ENCODE measurements at places on chromosomes 11 and 22.

GRCh38 chr22:42966497-42966896 lies 48.5 kb downstream of the PACSIN2 start:
- no peak overlapping the region for H3K4me3 ChIP-seq
- peaks cover 61% of the 10 kb centered on the region for H3K4me1 ChIP-seq
- no peak for DNase-seq

- peaks cover 9% of the 10 kb centered on the region for H3K27me3 ChIP-seq
- H3K4me1 ChIP-seq, result peaks cover 13% of the 10 kb centered on the region
- DNase-seq, result peak; percentile 66
- peaks cover 3% of the 10 kb centered on the region for H3K36me3 ChIP-seq
- H3K27ac ChIP-seq, result no peak overlapping the region
Observed at GRCh38 chr11:77471558-77472193, 2.2 kb downstream of the PAK1 start.

GRCh38 chr22:31313366-31314147 lies 21.3 kb upstream of the PIK3IP1 start:
- peaks cover 12% of the 10 kb centered on the region for H3K36me3 ChIP-seq
- peak; percentile 87 for DNase-seq
- H3K4me1 ChIP-seq, result peaks cover 27% of the 10 kb centered on the region

DNA sequence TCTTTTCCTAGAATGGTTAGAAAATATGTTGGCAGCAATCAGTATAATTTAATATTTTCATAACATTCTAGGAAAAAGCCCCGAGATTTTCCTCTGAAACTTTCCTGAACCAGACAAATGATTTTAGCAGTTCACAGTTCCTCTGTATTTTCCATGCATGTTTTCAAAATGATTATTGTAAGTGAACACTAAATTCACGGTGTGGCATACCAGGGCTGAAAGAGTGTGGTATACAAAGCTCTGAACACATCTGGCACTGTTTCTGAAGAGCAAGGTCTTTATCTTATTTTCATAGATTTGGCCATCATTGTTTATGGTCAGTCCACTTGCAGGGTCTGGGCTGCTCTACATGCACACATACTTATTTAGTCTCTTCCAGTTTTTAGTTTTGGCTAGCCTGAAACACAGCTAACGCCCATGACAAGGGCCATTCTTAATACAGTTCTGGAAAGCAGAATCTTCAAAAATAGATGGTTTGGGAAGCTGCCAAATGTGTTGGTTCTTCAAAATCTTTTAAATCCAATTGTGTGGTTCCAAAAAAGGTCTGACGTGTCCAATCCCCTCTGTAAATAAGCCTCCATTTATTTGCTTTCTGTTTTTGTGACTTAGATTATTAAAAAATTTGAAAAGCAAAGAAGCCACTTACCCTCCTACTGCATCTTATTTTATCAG lies 7.9 kb upstream of the GAB2 start:
- no peak overlapping the region for H3K4me3 ChIP-seq
- DNase-seq, result no peak
- H3K27me3 ChIP-seq, result peaks cover 12% of the 10 kb centered on the region
- H3K27ac ChIP-seq, result no peak overlapping the region
- peaks cover 19% of the 10 kb centered on the region for H3K4me1 ChIP-seq
- peaks cover 8% of the 10 kb centered on the region for H3K36me3 ChIP-seq

DNA sequence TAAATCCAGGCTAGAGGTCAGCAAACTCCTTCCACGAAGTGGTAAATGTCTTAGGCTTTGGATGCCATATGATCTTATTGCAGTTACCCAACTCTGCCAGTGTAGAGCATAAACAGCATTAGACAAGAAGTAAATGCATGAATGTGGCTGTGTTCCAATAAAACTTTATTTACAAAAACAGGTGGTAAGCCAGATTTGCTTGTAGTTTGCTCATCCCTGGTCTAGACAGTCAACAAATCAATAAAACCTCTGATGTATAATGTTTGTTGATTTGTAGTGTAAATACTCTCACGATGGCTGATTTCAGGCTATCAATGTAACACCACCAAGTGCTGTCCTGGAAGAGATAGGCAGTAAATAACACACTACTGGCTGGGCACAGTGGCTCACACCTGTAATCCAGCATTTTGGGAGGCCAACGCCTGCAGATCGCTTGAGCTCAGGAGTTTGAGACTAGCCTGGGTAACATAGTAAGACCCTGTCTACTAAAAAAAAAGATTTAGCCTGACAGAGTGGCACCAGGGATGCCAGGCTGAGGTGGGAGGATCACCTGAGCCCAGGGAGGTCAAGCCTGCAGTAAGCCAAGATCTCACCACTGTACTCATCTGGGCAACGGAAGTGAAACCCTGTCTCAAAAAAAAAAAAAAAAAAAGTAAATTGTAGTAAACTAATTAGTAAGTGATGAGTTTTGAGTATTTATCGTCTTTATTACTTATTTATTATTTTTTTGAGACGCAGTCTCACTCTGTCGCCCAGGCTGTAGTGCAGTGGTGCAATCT lies 6.9 kb upstream of the CATSPER1 start:
- peaks cover 3% of the 10 kb centered on the region for H3K27me3 ChIP-seq
- H3K4me3 ChIP-seq, result no peak overlapping the region
- H3K4me1 ChIP-seq, result no peaks in the 10 kb centered on the region
- H3K27ac ChIP-seq, result no peak overlapping the region

GRCh38 chr11:123132881-123133280 lies 62.2 kb downstream of the CLMP start:
- H3K36me3 ChIP-seq, result no peaks in the 10 kb centered on the region
- H3K27me3 ChIP-seq, result peaks cover 2% of the 10 kb centered on the region
- H3K27ac ChIP-seq, result no peak overlapping the region
- H3K4me3 ChIP-seq, result no peak overlapping the region
- DNase-seq, result no peak
- H3K4me1 ChIP-seq, result peaks cover 3% of the 10 kb centered on the region

GRCh38 chr22:37229805-37230672 lies 14.0 kb downstream of the RAC2 start:
- H3K27ac ChIP-seq, result peak overlapping the region; percentile 98
- DNase-seq, result peak; percentile 98
- H3K4me1 ChIP-seq, result peaks cover 90% of the 10 kb centered on the region
- H3K4me3 ChIP-seq, result peak overlapping the region; percentile 67
- peaks cover 84% of the 10 kb centered on the region for H3K36me3 ChIP-seq
- H3K27me3 ChIP-seq, result no peaks in the 10 kb centered on the region

DNA sequence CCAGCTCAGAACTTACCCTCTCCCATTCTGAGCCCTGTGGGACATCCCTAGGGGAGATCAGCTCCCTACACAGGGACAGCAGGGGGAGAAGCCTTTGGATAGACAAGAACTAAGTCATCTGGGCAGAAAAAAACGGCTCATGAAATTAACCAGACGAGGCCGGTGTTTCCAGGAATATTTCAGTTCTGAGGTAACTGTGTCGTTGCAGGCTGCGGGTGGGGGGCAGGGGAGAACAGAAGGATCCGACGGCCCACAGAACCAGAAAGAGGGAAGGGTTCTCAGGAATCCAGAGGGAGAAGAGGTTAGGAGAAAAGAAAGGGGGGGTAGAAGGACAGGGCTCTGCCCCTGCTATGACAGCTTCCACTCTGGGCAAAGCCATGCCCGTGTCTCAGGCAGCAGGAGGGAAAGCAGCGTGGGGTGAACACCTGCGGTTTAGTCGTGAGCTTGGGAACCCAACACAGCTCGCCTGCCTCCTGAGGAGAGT lies 3.6 kb downstream of the CLCF1 start:
- H3K27ac ChIP-seq, result no peak overlapping the region
- no peak for DNase-seq
- no peak overlapping the region for H3K4me3 ChIP-seq

DNA sequence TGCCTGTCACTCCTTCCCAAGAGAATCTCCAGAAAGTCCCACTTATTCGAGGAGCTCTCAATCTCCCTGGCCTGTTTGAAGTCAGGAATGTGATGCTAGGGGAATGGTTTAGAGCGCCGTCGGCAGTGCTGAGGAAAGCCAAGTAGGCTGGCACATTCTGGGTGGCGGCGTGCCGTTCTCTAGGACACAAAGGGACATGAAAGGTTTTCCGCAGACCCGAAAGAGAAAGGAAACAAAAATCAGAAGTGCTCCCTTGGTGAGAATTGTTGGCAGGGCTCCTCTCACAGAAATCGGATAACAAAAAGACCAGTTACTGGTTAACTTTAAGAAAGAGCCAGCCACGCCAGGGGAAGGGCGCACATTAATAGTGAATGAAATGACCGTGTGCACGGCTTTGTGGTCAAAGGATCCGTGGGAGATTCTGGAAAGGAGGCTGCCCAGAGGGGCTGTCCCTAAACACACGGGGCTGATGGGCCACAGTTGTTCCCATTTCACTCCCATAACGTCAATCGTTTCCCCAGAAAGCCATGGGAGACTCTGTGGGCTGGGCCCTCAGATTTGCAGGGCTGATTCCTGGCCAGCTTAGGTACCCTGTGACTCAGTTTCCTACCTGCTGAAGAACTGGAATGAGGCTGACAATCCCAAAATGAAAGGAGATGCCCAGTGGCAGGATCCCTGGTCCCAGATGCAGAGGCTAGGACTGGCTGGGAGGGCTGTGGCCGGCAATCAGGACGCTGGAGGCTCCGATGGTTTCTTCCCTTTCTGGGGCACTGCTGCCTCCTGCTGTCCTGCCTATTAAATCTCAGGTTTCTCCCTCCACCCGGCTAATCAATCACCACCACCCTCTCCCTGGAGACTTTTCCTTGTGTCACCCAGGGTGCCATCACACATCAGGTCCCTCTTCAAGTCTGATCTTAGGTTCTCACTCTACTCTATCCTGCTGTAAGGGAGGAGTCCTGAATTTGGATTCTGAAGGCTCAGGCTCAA lies 82.3 kb downstream of the RCN1 start:
- peaks cover 23% of the 10 kb centered on the region for H3K4me1 ChIP-seq
- H3K27ac ChIP-seq, result no peak overlapping the region
- H3K27me3 ChIP-seq, result no peaks in the 10 kb centered on the region
- no peaks in the 10 kb centered on the region for H3K36me3 ChIP-seq
- peak; percentile 51 for DNase-seq

GRCh38 chr22:19242699-19243098 lies 48.8 kb downstream of the CLTCL1 start:
- H3K27ac ChIP-seq, result no peak overlapping the region
- no peak overlapping the region for H3K4me3 ChIP-seq
- no peaks in the 10 kb centered on the region for H3K4me1 ChIP-seq
- H3K36me3 ChIP-seq, result no peaks in the 10 kb centered on the region
- no peak for DNase-seq
- no peaks in the 10 kb centered on the region for H3K27me3 ChIP-seq

- peaks cover 65% of the 10 kb centered on the region for H3K4me1 ChIP-seq
- no peaks in the 10 kb centered on the region for H3K27me3 ChIP-seq
- DNase-seq, result no peak
Observed at GRCh38 chr22:49866646-49867045, 13.0 kb downstream of the ZBED4 start.

- H3K27ac ChIP-seq, result no peak overlapping the region
- H3K27me3 ChIP-seq, result peaks cover 18% of the 10 kb centered on the region
- peak; percentile 37 for DNase-seq
- peak overlapping the region; percentile 49 for H3K4me3 ChIP-seq
Observed at GRCh38 chr11:17013548-17014320, 480 bp downstream of the PLEKHA7 start.

DNA sequence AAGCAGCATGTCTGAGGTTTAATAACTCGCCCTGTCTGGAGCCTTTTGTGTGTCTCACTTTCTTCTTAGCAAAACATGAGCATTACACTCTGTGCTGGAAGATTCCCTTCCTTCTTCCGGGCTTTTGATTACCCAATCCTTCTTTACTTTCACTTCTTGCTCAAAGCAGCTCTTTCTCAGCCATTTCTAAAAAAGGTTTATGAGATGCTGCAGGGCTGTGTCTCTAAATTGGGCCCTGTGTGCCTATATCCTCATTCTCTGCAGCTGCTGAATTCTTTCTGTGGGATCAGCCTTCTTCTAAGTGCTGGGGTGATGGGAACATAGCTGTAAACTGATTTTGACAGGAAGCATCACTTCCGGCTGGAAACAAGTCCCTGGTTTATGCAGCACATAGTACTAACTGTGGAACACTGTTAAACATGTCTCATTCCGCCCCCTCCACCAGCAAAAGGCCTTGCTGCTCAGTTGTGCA lies 71.8 kb downstream of the PIWIL4 start:
- no peaks in the 10 kb centered on the region for H3K36me3 ChIP-seq
- no peak overlapping the region for H3K4me3 ChIP-seq
- H3K4me1 ChIP-seq, result peaks cover 7% of the 10 kb centered on the region
- H3K27ac ChIP-seq, result no peak overlapping the region
- no peak for DNase-seq
- no peaks in the 10 kb centered on the region for H3K27me3 ChIP-seq

DNA sequence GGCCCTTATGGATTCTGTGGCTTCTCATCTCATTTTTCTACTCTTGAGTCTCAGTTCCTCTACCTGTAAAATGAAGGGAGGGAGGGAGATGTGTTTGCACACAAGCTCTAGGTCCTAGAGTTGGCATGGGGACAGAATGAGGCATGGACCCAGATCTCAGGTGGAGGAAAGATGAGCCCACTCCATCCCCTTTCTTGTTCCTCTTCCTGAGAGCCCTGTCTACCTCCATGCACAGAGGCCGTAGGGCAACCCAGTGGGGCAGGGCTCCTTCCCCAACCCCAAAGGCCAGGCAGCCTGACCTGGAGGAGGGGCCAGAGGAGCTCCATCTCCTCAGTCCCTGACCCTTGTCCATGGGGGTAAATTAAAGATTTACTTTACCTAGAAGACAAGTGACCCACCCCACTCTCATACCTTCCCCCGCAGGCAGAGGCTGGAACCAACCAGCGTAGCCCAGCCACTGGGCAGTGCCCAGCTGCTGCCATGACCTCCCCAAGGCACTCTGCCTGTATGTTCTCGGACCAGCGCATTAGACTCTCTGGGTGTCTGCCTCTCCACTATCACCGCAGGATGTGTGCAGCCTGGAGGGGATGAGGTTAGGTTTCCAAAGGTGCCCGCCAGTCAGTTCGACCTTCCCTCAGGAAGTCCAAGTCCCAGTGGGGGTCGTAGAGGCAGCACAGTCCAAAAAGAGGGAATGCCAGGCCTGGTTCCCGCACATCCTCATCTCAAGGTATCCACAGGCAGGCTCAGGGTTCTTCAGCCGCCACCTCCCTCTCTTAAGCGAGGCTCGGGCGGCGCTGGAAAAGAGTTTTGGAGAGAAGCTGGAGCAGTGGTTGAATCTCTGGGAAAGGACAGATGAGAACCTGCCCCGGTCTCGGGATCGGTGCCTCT lies 3.0 kb downstream of the SMTN start:
- no peak for DNase-seq
- peaks cover 32% of the 10 kb centered on the region for H3K4me1 ChIP-seq
- H3K27me3 ChIP-seq, result no peaks in the 10 kb centered on the region
- peak overlapping the region; percentile 79 for H3K4me3 ChIP-seq
- H3K27ac ChIP-seq, result peak overlapping the region; percentile 59

- peaks cover 8% of the 10 kb centered on the region for H3K27me3 ChIP-seq
- no peak overlapping the region for H3K4me3 ChIP-seq
- H3K4me1 ChIP-seq, result no peaks in the 10 kb centered on the region
- no peak for DNase-seq
Observed at GRCh38 chr11:6882751-6883150, 6.3 kb downstream of the OR10A4 start.

GRCh38 chr11:94302776-94303175 lies 1.6 kb upstream of the IZUMO1R start:
- H3K4me1 ChIP-seq, result no peaks in the 10 kb centered on the region
- no peaks in the 10 kb centered on the region for H3K36me3 ChIP-seq
- peaks cover 5% of the 10 kb centered on the region for H3K27me3 ChIP-seq
- no peak overlapping the region for H3K4me3 ChIP-seq
- DNase-seq, result no peak

GRCh38 chr22:19911540-19912270 lies 29.9 kb upstream of the COMT start:
- peaks cover 2% of the 10 kb centered on the region for H3K4me1 ChIP-seq
- H3K27ac ChIP-seq, result no peak overlapping the region
- no peak overlapping the region for H3K4me3 ChIP-seq

Data from activated naive CD4-positive, alpha-beta T cell treated with anti-CD3 and anti-CD28 coated beads for 36 hours (primary cell).